ENCODE measurements at places on chromosomes 1 and 21.

- DNase-seq: no peak
Measured at GRCh38 chr1:9341301-9341845, 48.7 kb downstream of the SPSB1 start.

GRCh38 chr21:22993822-22994574 lies 1995.8 kb downstream of the NCAM2 start:
- DNase-seq: no peak

DNA sequence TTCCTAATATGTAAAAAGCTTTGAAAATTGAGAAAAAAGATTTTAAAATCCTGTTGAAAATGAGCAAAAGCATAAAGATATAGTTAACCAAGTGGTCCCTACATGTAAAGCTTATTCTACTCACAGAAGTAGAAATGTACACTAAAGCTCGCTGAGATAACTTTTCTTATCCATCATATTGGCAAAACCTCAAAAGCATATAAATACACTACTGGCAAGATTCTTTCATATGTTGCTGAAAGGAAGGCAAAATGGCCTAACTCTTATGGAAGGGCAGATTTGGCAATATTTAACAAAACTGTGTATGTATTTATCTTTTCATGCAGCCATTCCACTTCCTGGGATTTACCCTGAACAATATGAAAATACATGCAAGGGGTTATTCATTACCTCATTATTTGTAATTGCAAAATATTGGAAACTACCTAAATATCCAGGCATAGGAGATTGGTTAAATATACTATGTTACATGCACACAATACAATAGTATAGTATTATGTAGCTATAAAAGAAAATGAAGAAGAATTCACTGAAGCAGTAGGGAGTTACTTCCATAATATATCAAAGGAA lies 43.2 kb upstream of the LYPLAL1 start:
- DNase-seq: no peak

GRCh38 chr1:107297681-107298080 lies 156.8 kb downstream of the NTNG1 start:
- DNase-seq: no peak

DNA sequence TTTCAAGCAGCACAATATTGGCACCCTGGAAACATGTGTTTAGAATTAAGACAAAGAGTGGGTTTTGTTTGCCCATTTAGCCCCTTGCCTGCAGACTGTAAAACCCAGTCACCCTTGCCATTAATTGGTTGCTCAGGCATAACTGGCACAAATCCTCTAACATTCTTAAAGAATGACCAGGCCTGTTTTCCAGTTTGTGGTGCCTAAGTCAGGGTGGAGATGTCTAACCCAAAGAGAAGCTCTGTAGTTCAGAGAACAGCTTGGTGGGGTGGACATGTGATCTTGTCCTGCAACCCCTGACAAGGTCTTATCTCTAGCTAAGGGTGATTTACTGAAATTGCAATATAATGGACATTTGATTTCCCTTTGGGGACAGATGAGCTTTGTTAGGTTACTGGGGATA lies 8.8 kb upstream of the ANGPTL7 start:
- DNase-seq: no peak

GRCh38 chr1:12229386-12229834 lies 420 bp upstream of the VPS13D start:
- no peak for DNase-seq

GRCh38 chr1:23727362-23727811 lies 15.9 kb upstream of the ELOA start:
- no peak for DNase-seq

DNA sequence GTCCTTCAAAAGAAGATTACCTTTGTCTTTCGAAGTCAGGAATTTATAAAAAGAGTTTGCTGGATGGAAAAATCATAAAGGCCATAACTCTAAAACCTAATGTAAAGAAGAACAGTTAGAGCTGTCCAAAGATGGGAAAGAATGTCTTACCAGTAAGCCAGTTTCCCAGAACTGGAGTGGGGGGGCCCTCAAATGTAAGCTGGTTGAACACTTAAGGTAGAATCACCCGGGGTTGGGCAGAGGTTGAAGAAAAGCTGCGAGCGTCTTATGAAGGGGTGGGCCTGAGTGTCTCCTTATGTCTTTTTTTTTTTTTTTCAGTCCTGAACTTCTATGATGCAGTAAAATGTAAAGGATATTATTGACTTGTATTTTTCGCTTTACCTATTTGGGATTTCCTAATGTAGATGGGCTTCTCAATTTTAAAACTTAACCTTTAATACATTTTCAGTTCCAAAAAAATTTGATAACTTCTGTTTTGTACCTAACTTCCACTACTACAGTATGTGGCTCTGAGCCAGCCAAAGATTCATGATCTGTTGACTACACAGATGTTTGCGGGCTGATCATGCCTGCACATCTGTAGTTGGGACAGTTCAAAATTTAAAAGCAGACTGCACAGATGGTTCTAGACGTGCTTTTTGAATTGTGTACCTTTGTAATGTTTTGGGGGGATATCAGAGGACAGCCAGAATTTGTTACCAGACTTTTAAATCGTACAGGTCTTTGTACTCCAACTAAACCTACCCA lies 43.6 kb downstream of the NFYC start:
- no peak for DNase-seq

DNA sequence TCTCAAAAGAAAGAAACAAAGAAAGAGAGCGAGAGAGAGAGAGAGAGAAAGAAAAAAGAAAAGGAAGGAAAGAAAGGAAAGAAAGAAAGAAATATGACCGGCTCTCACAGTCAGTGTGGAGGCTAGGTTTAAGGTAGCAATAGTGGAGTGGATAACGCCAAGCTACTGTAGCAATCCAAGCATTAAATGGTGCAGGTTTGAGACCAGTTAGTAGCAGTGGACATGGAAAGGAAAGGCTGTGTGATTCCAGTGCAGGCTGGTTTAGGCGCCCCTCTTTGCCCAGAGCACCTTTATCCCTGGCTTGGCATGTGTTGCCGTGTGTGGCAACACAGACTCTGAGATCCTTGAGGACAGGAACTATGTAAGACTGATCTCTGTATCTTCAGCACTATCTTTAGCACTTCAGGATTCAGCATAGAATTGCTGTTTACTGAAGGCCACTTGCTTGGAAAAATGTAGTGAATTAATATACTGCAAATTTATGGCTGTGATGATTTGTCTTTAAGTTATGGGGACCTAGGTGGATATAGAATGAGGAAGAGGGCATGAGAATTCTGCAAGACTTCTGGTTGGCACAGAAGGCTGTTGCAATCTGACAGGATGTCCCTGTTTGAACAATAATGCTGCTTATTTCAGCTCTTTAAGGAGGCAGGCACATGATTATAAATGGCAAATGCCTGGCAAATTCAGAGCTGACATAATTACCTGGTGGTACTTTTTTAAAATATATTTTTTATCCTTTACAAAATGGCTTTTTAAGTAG lies 10.8 kb upstream of the OSBPL9 start:
- DNase-seq: no peak

- DNase-seq: no peak
Measured at GRCh38 chr1:234270093-234270492, 103.2 kb upstream of the COA6 start.

- DNase-seq: no peak
Measured at GRCh38 chr1:201295861-201296260, 12.6 kb downstream of the PKP1 start.

DNA sequence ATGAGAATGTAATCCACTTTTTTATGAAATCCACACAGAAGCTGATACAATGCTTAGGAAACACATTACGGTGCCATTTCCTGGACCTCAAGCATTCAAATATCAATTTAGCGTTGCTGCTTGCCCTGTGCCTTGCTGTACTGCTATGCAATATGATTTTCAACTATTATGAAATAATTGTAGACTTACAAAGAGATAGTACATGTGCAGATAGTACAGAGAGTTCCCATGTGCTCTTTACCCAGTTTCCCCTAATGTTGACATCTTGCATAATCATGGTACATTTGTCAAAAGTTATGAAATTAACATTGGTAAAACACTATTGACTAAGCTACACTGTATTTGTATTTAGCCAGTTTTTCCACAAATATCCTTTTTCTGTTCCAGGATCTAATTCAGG lies 37.7 kb upstream of the PTBP2 start:
- DNase-seq: no peak

DNA sequence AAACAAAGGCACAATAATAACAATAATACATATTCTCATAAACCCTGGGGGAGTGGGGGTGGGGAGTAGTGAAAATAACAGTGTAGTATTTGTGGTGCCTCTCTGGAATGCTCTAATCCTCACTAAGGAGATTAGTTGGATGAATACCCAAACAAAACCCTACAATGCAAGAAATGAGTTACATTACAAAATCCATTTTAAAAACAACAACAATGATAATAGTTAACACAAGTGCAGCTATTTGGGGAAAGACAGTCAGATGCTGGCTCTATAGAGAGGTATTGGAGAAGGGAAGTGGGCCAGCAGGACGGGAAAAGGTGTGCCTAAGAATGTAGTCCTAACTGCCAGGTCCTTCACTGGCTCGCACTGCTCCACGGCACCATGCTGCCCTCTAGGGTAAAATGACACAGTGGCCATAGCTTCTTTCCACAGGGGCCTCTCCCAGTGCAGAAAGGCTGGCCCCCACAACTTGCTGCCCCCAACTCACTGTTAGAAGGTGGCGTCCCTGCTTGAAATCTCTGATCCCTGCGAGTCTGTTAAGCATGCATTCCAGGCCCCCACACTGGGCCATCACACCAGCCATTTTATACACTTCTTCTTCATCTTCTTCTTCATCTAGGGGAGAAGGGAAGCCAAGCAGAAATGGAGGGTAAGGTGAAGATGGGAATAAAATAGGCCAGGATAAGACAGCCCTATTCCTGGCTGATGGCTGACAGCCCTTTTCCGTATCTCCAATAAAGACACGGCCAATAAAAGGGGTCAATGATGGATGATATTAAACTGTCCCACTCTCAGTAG lies 113.8 kb downstream of the UBR4 start:
- no peak for DNase-seq

GRCh38 chr1:9825093-9826074 lies 1.6 kb upstream of the CLSTN1 start:
- DNase-seq: no peak

- no peak for DNase-seq
Measured at GRCh38 chr1:10738061-10739058, 58.1 kb downstream of the CASZ1 start.

GRCh38 chr1:33460144-33460543 lies 12.3 kb upstream of the ZSCAN20 start:
- DNase-seq: no peak

GRCh38 chr1:205256951-205257625 lies 29.3 kb downstream of the TMCC2 start:
- DNase-seq: no peak

DNA sequence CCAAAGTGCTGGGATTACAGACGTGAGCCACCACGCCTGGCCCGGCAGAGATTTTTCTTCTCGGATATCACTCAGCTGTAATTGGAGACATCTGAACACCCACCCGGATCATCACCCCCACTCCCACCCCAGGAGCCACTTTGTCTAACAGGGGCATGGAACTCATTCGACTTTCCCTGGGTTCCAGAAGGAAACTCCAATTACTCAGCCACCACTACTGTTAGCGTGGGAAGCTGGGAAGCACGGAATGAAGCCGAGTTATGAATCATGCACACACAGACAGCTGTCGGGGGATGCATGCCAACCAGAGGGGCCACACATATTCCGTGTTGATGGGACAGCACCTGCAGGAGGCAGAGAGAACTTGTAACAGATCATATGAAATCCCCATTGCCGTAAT lies 85.2 kb downstream of the HLCS start:
- DNase-seq: no peak

GRCh38 chr1:68542586-68542985 lies 45.7 kb upstream of the DEPDC1 start:
- DNase-seq: no peak

DNA sequence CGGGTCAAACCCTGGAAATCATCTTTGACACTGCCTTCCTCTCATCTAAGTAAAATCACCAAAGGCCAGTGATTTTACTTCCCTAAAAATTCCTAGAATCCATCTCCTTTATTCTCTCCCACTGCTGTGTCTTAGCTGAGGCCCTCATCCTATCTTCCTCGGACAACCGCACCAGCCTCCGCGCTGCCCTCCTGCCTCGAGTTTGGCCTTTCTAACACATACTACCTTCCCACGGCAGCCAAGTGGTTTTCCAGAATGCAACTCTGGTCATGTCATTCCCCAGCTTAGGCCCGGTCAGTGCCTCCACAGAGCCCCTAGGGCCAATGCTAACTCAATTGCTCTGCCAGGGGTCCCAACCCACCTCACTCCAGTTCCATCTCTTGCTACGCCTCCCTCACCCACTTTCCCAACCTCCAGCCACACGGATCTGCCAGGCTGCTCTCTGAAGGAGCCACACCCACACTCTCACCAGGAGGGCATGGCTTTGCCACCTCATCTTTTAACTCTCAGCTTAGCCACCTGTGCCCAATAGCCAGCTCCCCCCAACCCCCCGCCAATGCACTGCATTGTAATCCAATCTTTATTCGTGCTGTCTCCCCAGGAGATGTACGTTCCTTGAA lies 6.8 kb downstream of the TMEM9 start:
- no peak for DNase-seq

GRCh38 chr1:74502432-74502831 lies 10.0 kb downstream of the LRRC53 start:
- no peak for DNase-seq

- no peak for DNase-seq
Measured at GRCh38 chr1:168360151-168361021, 79.7 kb downstream of the TBX19 start.

Measured in stimulated activated CD8-positive, alpha-beta memory T cell treated with anti-CD3 and anti-CD28 coated beads, Interleukin-7, amount 100 ng/mL, for 1 hour (primary cell).